ENCODE measurements at places on chromosomes 2 and 18. TPM values are rescaled to one million over a fixed set of nuclear protein-coding genes. Genes with fewer than 3 reads are reported as not detected.

GRCh38 chr18:35178260-35178659, 62.6 kb upstream of the ZNF397 start:
- H3K4me3 ChIP-seq = no peak overlapping the region
- H3K27me3 ChIP-seq = peaks cover 2% of the 10 kb centered on the region
- no peaks in the 10 kb centered on the region for H3K36me3 ChIP-seq

The TUBB8B gene
- not detected for total RNA-seq

The GAD1 gene
- total RNA-seq = 2.9 TPM

GRCh38 chr2:171412571-171413175, 21.1 kb downstream of the METTL8 start:
- peaks cover 32% of the 10 kb centered on the region for H3K4me1 ChIP-seq
- no peak overlapping the region for H3K27ac ChIP-seq
- no peak for DNase-seq

DNA sequence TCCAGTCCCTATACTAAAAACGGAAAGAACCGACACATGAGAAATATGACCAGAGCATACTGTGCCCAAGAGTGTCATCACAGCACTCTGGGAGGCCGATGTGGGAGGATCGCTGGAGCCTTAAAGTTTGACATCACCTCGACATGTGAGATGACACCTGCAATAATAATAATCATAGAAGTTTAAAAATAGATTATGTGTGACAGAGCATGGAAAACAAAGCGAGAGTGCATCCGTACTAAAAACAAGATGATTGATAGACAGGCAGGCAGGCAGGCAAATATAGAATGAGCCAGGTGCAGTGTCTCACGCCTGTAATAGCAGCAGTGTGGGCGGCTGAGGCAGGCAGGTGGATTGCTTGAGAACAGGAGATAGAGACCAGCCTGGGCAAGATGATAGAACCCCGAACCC, 114.8 kb upstream of the ANKRD30BL start:
- H3K27ac ChIP-seq = no peak overlapping the region
- DNase-seq = no peak
- no peaks in the 10 kb centered on the region for H3K27me3 ChIP-seq
- no peaks in the 10 kb centered on the region for H3K36me3 ChIP-seq
- no peak overlapping the region for H3K4me3 ChIP-seq
- no peaks in the 10 kb centered on the region for H3K4me1 ChIP-seq

DNA sequence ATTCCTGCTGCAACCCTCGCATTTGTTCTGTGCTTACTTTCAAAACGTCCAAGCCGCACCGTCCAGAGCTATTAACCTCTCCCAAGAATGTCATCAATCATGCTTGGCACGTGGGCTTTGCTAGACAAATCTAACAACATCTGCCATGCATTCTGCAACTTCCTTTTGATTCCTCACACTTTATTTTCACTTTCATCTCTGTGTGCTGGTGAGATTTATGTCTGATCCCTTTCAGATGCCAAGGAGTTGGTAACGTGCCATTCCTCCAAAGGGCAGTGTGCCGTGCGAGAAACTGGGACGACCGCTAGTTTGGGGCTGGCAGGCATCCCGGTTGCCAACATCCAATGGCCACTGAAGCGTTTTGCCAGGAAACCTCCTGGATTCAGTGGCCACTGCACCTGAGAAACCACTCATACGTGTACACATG, 230.0 kb upstream of the PARD3B start:
- H3K36me3 ChIP-seq = no peaks in the 10 kb centered on the region
- no peaks in the 10 kb centered on the region for H3K4me1 ChIP-seq
- no peak overlapping the region for H3K4me3 ChIP-seq
- H3K27ac ChIP-seq = no peak overlapping the region
- DNase-seq = no peak
- peaks cover 20% of the 10 kb centered on the region for H3K27me3 ChIP-seq

The FAM228A gene
- 0.12 TPM for total RNA-seq

DNA sequence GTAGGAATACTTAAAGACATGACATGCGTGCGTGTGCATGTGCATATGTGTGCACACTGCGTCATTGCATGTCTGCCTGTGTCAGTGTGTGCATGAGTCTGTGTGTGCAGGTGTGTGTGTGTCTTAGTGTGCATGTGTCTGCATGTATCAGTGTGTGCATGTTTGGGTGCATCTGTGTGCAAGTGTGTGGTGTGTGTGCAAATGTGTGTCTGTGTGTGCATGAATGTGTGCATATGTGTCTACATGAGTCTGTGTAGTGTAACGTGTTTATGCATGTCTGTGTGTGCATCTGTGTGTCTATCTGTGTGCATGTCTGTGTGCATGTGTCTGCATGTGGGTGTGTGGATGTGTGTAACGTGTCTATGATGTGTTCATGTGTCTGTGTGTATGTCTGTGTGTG, 30.5 kb downstream of the KCNG2 start:
- H3K27ac ChIP-seq = no peak overlapping the region
- DNase-seq = no peak
- H3K4me3 ChIP-seq = no peak overlapping the region
- no peaks in the 10 kb centered on the region for H3K4me1 ChIP-seq
- H3K36me3 ChIP-seq = no peaks in the 10 kb centered on the region

- peaks cover 2% of the 10 kb centered on the region for H3K27me3 ChIP-seq
- no peak for DNase-seq
- no peak overlapping the region for H3K4me3 ChIP-seq
- H3K4me1 ChIP-seq = no peaks in the 10 kb centered on the region
These were observed 7.3 kb upstream of the PELI1 start for GRCh38 chr2:64151476-64151875.

- H3K27me3 ChIP-seq = peaks cover 10% of the 10 kb centered on the region
- no peak for DNase-seq
- H3K4me1 ChIP-seq = no peaks in the 10 kb centered on the region
- H3K36me3 ChIP-seq = no peaks in the 10 kb centered on the region
These were observed 278.9 kb downstream of the TSN start for GRCh38 chr2:122034344-122034743.

The SAG gene
- 1.3 TPM for total RNA-seq

The MROH2A gene
- not detected for total RNA-seq

- no peaks in the 10 kb centered on the region for H3K27me3 ChIP-seq
- H3K4me3 ChIP-seq = no peak overlapping the region
- H3K27ac ChIP-seq = no peak overlapping the region
- no peak for DNase-seq
- H3K36me3 ChIP-seq = peaks cover 7% of the 10 kb centered on the region
- H3K4me1 ChIP-seq = no peaks in the 10 kb centered on the region
These were observed 54.3 kb downstream of the RNF144A start for GRCh38 chr2:6971502-6971901.

DNA sequence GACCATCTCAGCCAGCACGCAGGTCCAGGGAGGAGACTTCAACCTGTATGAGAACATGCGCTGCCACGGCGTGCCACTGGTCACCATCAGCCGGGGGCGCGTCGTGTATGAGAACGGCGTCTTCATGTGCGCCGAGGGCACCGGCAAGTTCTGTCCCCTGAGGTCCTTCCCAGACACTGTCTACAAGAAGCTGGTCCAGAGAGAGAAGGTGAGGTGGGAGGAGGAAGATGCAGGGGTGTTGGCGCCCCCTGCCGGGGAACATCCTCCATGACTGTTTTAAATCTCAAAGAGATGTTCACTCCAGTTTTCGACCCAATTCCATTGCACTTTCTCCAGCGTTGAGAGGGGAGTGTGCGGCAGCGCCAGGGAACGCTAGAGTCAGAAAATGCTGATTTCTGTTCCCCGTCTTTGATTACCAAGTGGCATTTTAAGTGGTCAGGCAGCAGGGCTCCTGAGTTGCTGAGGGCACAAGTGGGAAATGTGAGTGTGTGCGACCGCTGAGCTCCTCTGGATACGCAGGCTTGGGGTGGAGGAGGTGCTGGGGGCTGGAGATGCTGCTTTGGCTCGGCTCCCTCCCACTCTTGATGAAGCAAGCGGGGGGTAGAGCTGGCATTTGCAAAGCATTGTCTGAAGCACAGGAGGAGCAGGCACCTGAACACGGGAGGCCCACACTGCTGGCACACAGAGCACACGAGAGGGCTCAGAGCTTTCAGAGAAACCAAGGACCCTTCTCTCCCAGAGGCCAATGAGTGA, 27.7 kb upstream of the MAPRE3 start:
- H3K4me1 ChIP-seq = peaks cover 2% of the 10 kb centered on the region
- H3K4me3 ChIP-seq = no peak overlapping the region
- no peak overlapping the region for H3K27ac ChIP-seq
- H3K36me3 ChIP-seq = no peaks in the 10 kb centered on the region

The EVA1A gene
- total RNA-seq = not detected

- H3K27ac ChIP-seq = no peak overlapping the region
- no peak overlapping the region for H3K4me3 ChIP-seq
- DNase-seq = no peak
- no peaks in the 10 kb centered on the region for H3K4me1 ChIP-seq
These were observed 767.0 kb downstream of the PLCL1 start for GRCh38 chr2:198571393-198571792.

DNA sequence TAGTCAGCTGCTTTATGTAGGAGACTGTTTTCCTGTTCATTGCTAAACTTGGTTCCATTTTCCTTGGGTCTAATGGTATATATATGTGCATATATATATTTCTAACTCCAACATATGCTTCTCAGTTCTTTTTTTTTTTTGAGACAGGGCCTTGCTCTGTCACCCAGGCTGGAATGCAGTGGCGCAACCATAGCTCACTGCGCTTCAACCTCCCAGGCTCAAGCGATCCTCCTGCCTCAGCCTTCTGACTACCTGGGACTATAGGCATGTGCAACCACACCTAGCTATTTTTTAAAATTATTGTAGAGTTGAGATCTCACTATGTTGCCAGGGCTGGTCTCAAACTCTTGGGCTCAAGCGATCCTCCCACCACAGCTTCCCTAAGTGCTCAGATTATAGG, 22.1 kb downstream of the STPG4 start:
- H3K4me3 ChIP-seq = no peak overlapping the region
- H3K4me1 ChIP-seq = no peaks in the 10 kb centered on the region
- no peaks in the 10 kb centered on the region for H3K27me3 ChIP-seq
- no peak overlapping the region for H3K27ac ChIP-seq
- peaks cover 3% of the 10 kb centered on the region for H3K36me3 ChIP-seq

- H3K4me1 ChIP-seq = no peaks in the 10 kb centered on the region
- H3K4me3 ChIP-seq = no peak overlapping the region
- H3K27me3 ChIP-seq = no peaks in the 10 kb centered on the region
- no peak for DNase-seq
- no peak overlapping the region for H3K27ac ChIP-seq
- no peaks in the 10 kb centered on the region for H3K36me3 ChIP-seq
These were observed 150.8 kb downstream of the CCDC85A start for GRCh38 chr2:56334622-56335021.

DNA sequence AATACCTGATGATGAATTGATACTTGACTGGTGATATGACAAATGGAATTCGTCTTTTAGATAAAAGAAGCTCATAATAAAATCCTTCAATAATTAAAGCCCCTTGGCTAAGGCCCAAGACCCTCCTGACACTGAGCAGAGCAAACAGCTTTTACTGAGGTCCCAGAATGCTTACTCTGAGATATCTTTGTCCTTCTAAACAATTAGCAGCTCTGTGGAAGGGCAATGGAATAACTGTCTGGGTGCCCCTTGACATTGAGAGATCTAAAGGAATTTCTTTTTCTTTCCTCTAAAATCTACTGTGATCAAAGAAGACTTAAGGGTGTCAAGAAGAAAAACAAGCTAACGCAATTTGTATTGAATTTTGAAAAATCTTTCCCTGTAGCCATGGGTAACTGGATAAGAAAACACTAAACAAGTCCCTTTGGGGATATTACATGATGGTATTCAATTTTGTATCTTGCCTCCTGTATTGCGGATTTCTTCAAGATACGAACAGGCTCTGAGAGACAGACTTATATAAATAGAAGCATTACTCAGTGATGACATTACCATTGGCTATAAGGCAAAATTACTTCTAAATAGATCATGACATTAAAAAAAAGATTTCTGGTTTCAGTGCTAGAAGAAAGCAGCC, 128.8 kb downstream of the MREG start:
- no peak overlapping the region for H3K4me3 ChIP-seq
- H3K36me3 ChIP-seq = no peaks in the 10 kb centered on the region
- peaks cover 3% of the 10 kb centered on the region for H3K4me1 ChIP-seq
- no peak for DNase-seq
- H3K27ac ChIP-seq = no peak overlapping the region

DNA sequence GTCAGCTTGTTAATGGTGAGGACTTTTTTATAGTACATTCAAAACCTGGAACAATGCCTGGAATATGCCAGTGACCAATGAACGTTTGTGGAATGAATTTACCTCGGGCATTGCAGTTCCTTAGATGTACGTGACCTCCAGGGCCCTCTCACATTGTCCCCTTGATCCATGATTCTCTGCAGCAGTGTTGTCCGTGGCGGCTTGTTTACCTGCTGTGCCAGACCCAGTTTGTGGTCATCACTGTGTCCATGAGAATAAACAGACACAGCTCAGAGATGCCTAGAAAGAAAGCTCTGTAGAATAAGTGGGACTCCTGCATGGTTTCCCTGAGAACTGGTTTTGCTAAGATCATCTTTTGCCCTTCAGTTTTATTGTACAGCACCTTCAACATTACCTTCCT, 1132.2 kb downstream of the DPP10 start:
- DNase-seq = no peak
- H3K36me3 ChIP-seq = no peaks in the 10 kb centered on the region
- no peaks in the 10 kb centered on the region for H3K27me3 ChIP-seq
- no peaks in the 10 kb centered on the region for H3K4me1 ChIP-seq
- no peak overlapping the region for H3K4me3 ChIP-seq

The MYL12A gene
- total RNA-seq = 538 TPM

DNA sequence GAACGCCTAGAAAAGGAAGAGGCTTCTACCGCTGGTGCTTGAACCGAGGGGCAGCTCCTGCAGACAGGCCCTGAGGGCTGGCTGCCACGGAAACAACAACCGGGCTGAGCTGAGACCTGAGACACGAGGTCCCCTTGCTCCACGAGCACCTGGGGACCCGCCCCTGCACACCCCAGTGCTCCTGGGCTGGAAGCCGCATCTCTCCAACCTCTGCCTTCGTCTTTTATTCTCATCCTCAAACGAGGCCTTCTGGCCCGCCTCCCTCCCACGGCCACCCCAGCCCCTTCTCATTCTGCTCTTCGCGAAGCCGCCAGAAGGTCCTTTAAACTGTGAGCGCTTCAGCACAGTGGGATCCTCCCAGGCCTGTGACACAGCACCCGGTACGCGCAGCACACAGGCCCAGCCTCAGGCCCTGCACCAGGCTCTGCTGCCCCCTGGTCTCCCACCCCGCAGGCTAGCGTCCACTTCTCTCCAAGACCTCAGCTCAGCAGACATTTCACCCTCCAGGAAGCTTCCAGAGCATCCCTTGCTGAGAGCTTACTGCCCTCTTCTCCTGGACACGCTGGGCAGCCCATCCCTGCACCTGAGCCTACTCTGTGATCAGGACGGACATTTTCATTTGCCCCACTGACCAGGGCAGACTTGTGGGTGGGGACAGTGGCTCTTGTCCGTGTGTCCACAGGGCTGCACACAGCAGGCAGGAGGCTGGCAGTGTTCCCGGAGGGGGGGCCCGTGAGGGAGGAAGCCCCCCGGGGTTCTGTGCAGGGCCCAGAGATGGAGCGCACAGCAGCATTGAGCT, 149.7 kb downstream of the PXDN start:
- no peak overlapping the region for H3K27ac ChIP-seq
- H3K27me3 ChIP-seq = peaks cover 15% of the 10 kb centered on the region
- no peaks in the 10 kb centered on the region for H3K36me3 ChIP-seq
- no peak overlapping the region for H3K4me3 ChIP-seq
- no peaks in the 10 kb centered on the region for H3K4me1 ChIP-seq

GRCh38 chr2:21415234-21415633, 291.5 kb downstream of the TDRD15 start:
- H3K27ac ChIP-seq = no peak overlapping the region
- no peaks in the 10 kb centered on the region for H3K36me3 ChIP-seq
- DNase-seq = no peak
- H3K27me3 ChIP-seq = no peaks in the 10 kb centered on the region

All from activated CD4-positive, alpha-beta memory T cell treated with anti-CD3 and anti-CD28 coated beads for 36 hours (primary cell).